ENCODE measurements at places on chromosomes 1 and 21.
A peak's percentile ranks its signal among the peaks of the same experiment; 100 is the strongest.

DNA sequence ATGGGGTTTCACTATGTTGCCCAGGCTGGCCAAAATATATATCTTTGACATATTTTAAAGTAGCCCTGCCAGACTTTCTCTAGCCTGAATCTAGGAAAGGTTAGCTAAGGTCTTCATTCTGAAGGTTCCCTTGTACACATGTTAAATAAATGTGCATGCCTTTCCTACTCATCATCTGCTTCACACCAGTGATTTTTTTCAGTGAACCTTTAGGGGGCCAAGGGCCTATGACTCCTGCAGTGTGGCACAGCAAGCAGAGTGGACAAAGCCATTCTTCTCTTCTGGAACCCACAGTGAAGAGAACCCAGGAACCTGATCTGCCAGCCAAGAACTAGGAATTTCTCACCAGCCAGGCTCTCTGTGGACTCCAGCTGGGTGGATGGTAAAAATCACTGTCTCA lies 22.9 kb downstream of the CBR1 start:
- no peak for DNase-seq

- DNase-seq: no peak
These were observed 36.6 kb downstream of the C1orf87 start for GRCh38 chr1:60036856-60037460.

- no peak for DNase-seq
These were observed 255.0 kb downstream of the FAF1 start for GRCh38 chr1:50705041-50705440.

DNA sequence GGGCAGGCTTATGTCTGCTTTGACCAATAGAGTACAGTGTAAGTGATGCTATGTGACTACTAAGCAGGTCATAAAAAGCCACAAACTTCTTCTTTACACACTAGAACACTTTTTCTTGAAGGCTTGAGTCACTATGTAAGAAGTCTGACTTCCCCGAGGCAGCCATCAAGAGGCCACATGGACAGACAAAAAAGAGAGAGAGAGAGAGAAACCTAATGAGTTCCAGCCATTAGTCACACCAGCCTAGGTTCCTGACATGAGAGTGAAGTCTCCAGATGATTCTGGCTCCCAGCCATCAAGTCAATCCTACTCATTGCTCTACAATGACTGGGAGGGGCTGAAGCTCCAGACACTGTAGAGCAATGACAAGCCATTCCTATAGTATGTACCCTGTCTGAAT lies 101.4 kb downstream of the LHX9 start:
- DNase-seq: no peak

GRCh38 chr1:63742526-63742925 lies 31.3 kb upstream of the ROR1 start:
- DNase-seq: no peak

GRCh38 chr1:76428028-76428427 lies 353.5 kb downstream of the ST6GALNAC3 start:
- DNase-seq: no peak

GRCh38 chr1:39819091-39819812 lies 30.6 kb upstream of the BMP8B start:
- DNase-seq: no peak

GRCh38 chr1:49435291-49435690 lies 588.5 kb downstream of the AGBL4 start:
- DNase-seq: no peak

- DNase-seq: no peak
These were observed 2.0 kb upstream of the COQ8A start for GRCh38 chr1:226937940-226938725.

DNA sequence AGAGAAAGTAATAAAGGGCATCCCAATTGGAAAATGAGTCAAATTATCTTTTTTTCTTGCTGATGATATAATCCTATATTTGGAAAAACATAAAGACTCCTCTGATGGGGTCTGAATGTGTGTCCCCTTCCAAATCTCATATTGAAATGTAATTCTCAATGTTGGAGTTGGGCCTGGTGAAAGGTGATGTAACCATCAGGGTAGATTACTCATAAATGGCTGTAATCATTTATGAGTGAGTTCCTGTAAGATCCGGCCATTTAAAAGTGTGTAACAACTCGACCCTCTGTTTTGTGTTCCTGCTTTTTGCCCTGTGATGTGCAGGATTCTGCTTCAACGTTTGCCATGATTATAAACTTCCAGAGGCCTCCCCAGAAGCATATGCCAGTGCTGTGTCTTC lies 44.3 kb upstream of the MAP1LC3C start:
- DNase-seq: no peak

DNA sequence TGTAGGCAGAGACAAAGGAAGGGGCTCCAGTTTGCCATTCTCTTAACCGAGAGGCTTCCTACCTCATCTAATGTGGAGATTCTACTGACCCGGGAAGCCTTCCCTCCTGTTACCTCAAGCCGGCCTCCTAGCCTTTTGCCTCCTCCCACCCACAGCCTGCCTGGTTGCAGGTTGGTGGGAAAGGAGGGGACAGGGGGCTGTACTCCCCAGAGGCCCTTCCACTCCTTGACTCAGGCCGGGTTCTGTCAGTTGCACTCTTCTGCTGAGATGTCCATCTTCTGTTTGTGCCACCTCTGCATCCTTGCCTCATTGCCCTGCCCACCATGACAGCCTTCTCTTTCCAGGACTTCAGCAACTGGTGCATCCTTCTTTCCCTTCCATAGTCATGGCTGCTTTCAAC lies 98.0 kb upstream of the SLC44A3 start:
- no peak for DNase-seq

- no peak for DNase-seq
These were observed 9.7 kb upstream of the PRDX6 start for GRCh38 chr1:173467426-173467825.

DNA sequence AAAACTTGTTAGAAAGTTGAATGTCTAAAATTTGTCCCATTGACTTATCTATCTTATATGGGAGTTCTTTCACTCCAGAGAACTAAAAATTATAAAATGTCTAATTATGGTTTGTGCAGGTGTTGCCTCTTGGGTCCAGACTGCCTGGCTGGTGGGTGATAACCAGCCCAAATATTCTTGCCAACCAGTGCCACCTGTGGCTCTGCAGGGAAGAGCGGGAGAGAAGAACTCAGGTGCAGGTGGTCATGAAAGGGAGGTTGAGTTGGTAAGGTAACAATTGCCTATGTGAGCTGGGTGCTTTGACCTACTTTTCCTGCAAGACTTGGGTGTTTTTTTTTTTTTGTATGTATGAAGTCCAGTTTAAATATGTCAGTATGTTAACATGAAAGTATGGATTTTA lies 10.2 kb downstream of the RPS6KC1 start:
- no peak for DNase-seq

DNA sequence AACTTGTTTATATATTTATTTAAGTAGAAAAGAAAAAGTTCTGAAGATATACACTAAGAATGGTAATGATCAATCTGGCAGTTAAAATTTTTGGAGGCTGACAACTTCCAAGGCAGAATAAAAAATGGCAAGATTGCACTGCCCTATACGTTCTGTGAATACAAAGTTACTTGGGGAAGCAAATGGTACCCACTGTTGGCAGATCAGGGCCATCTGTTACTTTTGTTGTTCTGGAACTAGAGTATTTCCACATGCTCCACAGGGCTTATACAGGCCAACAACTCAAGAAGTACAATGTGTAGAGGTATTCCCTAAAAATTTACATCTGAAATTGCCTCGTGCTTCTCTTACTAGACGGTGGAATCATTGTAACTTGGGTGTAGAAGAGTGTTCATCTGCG lies 53.2 kb downstream of the AHCTF1 start:
- DNase-seq: no peak

DNA sequence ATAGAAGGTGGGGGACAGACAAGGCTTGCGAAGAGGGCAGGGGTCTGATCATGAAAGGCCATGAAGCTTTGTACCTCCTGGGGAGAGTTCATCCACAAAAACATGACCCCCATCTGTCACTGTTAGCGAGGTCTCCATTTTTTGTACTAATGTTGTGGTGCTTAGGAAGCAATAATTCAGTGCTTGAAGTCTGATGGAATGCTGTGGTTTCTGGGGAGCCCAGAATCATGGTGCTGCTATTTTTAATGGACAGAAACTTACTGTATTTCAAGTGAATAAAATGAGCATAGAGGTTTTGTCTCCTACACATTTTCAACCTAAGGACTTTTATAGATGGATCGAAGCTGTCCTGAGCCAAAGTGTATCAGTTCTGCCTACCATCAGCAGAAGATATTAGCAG lies 28.2 kb upstream of the RGL1 start:
- DNase-seq: no peak

DNA sequence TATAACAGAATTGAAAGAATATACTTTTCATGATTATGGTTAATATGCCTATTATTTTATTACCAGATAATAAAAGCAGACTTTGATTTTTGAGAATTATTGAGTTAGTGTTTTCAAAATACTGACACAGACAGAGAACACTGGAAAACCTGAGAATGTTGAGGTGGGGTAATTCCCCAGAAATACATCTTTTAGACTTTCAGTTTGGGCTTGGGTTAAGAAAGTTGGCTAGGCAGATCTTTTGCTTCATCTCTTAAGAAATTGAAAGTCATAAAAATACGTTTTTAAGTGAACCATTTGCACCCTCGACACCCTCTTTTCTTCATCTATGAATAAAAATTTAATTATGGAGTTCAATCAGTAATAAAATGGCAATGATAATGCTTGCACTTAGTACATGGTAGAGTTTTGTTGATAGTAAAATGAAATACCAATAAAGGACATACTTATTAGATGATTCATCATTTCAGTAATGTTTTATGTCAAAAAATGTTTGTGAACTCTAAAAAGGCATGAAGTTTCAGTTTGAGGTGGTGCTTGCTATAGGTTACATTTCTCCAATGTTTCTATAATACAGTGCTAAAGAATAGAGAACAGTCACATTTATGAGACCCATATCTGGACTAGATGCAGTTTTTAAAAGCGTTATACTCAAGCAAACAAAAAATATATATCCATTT lies 1.9 kb upstream of the SAMSN1 start:
- DNase-seq: no peak

DNA sequence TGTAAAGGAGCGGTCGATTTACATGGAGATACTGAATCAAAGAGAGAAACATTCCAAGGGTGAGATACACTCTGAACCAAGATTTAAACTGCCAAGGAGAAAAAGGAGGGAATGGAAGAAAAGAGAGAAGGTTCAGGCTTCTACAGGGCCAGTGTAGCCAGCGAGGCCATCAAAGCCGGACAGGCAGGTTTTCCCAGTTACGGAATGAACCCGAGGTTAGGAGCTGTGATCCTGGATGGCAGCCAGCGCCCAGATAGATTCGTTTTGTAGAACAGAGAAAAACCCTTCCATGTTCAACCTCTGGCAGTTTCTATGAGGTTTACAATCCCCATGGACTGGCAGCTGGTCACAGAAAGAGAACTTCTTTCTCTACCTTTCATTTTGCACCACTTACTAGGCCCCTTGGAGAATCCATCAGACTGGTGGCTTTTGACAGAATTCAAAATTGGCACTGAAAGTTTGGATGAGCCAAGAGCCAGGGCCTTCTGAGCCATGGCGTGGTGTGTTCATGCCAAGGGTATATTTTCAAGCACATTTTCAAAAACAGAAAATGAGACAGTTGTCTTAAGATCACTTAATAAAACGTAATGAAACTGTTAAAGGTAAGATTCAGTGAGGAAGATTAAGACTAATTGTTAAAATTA lies 171.5 kb downstream of the RUNX1 start:
- DNase-seq: no peak

- DNase-seq: no peak
These were observed 1.8 kb downstream of the RGL1 start for GRCh38 chr1:183806675-183807074.

DNA sequence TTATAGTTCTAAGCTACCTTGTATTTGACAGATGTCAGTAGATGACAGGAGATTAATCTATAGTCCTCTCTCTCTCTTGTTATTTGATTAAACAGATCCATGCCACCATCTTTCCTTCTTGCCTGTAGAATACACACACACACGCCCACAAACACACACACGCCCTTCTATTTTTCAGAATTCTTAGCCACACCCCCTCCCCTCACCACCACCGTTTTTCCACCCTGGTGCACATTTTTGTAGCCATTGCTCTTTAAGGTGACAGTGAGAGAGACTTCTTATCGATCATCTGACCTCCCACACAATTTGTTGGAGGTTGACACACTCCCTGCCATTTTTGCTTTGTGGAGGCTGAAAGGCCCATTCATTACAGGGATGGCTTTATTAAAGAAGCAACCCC lies 123.2 kb downstream of the NTNG1 start:
- DNase-seq: no peak

GRCh38 chr1:85047472-85048295 lies 616 bp downstream of the MCOLN3 start:
- DNase-seq: no peak

GRCh38 chr1:1157426-1157913 lies 16.2 kb upstream of the TTLL10 start:
- peak; percentile 59 for DNase-seq

- DNase-seq: no peak
These were observed 853.8 kb downstream of the USP25 start for GRCh38 chr21:16583556-16583955.

GRCh38 chr1:17852383-17852782 lies 97.2 kb downstream of the ACTL8 start:
- DNase-seq: no peak

GRCh38 chr1:189220750-189221149 lies 1256.9 kb downstream of the BRINP3 start:
- DNase-seq: no peak

- no peak for DNase-seq
These were observed 403 bp downstream of the MXRA8 start for GRCh38 chr1:1357871-1358432.

DNA sequence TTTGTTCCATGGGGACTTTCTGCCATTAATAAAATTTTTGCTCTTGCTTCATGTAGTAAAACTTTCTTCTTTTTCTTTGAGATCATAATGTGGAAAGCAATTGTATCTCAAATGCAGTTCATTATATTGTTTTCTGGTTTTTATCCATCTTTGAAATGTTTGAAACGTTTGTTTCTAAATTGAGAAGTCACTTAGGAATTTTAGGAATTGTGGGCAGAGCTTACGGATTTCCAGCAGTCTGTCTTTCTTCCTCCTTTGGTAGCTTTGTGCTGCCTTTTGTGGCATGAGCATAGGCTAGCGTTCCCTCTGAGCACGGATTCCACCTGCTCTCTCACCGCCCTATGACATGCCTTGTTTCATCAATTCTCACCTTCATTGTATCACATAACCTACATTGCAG lies 2.9 kb upstream of the ST6GALNAC5 start:
- no peak for DNase-seq

DNA sequence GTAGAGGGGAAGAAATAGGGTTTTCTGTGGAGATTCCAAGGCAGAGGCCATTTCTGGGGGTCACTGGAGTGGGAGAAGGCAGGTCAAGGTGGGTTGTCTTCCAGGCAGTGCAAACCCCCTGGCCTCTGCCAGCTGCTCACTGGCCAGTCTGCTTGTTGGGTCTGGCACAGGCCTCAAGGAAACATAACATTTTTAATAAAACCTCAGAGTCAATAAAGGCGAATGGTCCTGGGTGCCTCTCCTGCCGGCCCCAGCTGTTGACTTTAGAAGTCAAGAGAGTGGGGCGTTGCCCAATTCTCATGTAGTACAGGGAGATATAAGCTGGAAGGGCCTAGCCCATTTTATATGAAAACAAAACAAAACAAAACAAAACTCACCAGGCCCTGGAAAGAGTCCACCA lies 36.6 kb downstream of the RUNX3 start:
- no peak for DNase-seq

GRCh38 chr1:172820475-172821158 lies 161.7 kb downstream of the FASLG start:
- no peak for DNase-seq

All from substantia nigra (tissue), 51 donors.